ENCODE measurements at places on chromosomes 5 and 9.

- DNase-seq = no peak
Measured at GRCh38 chr9:83322438-83322837, 215.8 kb downstream of the FRMD3 start.

DNA sequence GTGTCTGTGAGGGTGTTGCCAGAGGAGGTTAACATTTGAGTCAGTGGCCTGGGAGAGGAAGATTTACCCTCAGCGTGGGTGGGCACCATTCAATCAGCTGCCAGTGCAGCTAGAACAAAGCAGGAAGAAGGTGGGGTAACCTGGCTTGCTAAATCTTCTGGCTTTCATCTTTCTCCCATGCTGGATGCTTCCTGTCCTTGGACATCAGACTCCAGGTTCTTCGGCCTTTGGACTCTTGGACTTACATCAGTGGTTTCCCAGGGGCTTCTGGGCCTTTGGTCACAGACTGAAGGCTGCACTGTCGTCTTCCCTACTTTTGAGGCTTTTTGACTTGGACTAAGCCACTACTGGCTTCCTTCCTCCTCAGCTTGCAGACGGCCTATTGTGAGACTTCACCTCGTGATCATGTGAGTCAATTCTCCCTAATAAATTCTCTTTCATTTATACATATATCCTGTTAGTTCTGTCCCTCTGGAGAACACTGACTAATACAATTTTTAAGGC, 38.1 kb downstream of the PBX3 start:
- DNase-seq = no peak

- no peak for DNase-seq
Measured at GRCh38 chr9:115148721-115149120, 30.8 kb upstream of the TNC start.

DNA sequence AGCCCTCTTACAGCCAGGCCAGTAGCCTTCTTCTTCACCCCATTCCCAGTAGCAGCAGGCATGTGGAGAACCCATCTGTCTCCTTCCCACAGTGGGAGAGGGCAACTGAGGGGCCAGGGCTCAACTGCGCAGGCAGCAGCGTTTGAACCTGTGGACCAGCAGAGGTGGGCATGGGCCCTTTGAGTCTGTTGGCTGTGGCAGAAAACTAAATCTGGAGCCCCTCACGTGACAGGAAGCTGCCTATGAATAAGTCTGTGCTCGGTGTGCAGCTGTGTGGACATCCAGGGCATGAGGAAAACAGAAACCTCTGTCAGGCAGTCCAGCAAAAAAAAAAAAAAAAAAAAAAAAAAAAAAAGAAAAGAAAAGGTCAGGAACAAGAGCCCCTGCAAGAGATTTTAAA, 189.2 kb upstream of the NR3C1 start:
- no peak for DNase-seq

DNA sequence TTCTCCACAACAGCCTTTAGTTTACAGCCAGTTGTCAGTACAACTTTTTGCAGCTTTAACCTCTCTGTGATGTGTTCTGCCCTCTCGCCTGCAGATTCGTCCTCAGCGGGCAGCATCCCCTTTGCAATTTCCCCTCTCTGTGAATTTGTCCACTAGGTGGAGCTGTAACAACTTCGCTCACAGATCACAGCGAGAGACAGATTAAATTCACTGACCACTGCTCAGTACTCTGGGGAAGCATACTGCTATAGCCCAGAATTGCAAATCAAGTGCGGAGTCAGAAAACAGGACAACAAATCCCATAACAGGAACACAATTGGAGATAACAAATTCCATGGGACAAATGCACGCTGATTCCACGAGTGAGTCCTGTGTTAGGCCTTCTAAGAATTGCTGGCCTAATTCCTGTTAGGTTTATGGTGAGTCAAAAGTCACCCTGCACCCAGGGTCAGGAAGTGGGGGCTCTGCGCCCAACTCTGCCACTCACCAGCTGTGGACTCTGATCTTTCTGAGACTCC, 2124.9 kb downstream of the MAT2B start:
- peak; percentile 64 for DNase-seq

DNA sequence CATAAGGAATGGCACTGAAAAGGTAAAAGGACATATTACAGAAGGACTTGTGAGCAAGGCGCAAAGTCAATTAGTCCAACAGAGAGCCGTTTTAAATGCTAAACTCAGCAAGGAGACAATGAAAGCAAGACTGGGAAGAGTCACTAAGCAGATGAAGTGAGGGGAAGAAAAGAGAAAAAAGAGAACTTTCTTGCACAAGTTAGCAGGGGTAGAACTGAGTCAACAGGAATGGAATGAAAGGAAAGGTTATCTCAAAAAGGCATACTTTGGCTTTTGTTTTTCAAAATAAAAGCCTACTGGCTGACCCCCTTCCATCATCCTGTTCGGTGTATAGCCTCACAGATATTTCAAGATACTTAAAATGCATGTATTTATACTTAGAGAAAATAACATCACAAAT, 75.0 kb downstream of the NR6A1 start:
- DNase-seq = no peak

- DNase-seq = no peak
Measured at GRCh38 chr5:139756971-139757370, 38.6 kb upstream of the PSD2 start.

DNA sequence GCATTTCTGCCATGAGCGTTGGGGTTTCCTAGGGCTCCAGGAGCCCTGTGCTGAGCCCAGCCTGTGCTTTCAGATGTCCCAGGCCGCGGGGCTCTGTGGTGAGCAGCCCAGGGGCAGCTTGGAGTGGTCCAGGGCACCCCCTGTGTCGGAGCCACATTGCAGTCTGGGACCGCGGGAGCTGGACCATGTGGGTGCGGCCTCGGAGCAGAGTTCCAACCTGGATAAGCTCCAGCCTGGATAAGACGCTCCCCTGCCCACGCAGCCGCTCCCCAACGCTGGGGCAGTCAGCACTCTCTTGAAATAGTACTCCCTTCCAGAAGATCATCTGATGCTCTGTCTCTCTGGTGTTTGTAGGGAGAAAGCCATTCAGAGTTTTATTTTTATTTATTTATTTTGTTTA, 111.1 kb downstream of the WNK2 start:
- peak; percentile 38 for DNase-seq

DNA sequence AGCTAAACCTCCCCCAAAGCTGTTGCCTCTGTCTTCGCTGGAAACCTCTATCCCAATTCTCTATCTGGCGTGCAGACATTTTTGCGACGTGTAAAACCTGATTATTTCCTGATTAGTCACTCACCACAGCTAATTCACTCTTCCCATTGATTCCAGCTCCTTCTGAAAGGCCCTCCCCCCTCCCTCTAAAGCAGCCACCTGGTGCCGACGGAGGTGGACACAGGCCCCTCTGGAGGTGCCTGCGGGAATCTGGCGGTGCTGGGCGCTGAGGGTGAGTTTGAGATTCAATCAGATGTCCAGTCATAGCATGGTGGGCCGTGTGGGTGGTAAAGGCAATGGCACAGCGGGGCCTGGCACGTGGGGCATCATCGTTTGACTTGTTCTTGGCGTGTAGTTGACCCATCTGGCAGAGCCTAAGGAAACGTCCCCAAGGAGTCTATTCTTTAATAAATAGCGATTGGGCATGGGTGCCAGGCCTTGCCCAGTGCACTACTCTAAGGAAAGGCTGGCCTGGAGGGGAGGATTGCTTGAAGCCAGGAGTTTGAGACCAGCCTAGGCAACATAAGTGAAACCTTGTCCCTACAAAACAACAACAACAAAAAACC, 271.1 kb upstream of the MVB12B start:
- DNase-seq = no peak

GRCh38 chr5:33244441-33245150, 196.2 kb upstream of the TARS1 start:
- no peak for DNase-seq

DNA sequence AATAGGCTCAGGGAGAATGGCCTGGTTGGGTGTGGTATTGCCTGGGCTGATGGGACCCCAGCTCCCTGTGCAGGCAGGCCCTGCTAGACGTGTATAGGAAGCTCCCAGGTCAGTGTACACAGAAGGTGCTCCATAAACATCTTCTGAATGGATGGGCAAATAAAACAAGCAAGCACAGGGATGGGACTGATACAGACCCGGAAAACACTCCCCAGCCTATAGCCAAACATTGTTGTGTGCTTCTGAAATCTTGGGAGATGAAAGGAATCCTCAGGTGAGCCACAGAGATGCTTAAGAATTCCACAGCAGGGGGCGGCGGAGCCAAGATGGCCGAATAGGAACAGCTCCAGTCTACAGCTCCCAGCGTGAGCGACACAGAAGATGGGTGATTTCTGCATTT, 151.8 kb downstream of the ENTREP1 start:
- DNase-seq = no peak

DNA sequence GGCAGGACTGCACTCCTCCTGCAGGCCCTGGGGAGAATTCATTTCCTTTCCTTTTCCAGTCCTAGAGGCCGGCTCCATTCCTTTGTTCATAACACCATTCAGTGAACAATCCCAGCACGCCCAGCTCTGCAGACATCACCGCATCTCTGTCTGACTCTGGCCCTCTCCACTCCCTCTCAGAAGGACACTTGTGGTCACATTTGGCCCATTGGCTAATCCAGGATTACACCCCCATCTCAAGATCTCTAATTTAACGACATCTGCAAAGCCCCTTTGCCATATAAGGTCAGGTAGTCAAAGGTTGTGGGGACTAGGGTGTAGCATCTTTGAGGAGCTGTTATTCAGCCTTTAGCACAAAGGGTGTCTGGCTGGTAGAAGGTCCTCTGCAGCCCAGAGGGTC, 185.0 kb upstream of the DAP start:
- DNase-seq = no peak

GRCh38 chr5:56247592-56247991, 14.5 kb upstream of the ANKRD55 start:
- no peak for DNase-seq

GRCh38 chr9:132945186-132946130, 1.0 kb upstream of the TSC1 start:
- no peak for DNase-seq

- DNase-seq = no peak
Measured at GRCh38 chr9:79551586-79551985, 20.2 kb upstream of the TLE4 start.

GRCh38 chr5:57313716-57314115, 139.9 kb downstream of the GPBP1 start:
- DNase-seq = no peak

DNA sequence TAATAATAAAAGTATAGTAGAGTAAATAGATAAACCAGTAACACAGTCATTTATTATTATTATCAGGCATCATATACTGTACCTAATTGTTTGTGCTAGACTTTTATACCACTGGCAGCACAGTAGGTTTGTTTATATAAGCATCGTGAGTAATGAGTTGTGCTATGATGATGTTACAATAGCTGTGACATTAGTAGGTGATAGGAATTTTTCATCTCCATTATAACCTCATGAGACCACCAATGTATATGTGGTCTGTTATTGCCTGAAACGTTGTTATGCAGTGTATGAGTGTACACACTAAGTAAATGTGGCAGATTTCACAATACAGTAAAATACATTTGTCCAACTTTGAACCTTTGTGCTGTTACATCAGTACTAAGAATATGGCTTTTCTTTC, 72.7 kb upstream of the SPATA31D4 start:
- no peak for DNase-seq

- peak; percentile 83 for DNase-seq
Measured at GRCh38 chr9:127214421-127215267, 49.9 kb upstream of the GARNL3 start.

DNA sequence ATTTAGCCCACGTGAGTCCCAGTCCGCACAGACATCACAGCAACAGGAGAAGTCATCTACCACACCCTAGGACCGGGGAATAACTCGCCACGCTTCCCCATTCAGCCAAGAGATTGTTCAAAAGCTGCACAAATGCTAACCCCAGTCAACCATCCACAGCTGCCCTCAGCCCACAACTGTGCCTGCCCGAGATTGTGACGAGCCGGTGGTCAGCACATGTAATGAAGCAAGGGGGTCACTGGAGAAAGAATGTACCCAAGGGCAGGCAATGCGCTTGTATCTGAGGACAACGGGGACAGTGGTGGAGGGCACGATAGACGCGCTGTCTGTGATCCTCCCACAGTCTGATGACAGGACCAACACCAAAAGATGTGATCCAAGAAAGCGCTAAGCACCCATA, 67.8 kb downstream of the COL23A1 start:
- DNase-seq = peak; percentile 10

DNA sequence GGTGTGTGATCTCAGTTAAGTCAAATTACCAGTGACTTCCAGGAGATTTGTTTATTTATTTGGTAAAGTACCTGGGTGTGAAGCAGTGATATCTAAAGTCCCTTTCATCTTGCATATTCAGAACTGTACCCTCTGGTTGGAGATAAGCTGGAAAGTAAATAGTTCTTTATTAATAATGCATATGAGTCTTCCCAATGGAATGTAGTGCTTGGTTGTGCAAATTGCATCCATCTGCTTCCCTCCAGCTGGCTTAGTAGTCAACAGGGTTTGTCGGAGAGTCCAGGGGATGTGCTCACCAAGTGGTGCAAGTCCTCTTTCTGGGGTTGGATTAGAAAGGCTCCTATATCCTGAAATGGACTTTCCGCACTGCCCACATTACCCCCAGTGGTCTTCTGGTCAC, 42.0 kb downstream of the TRPM3 start:
- DNase-seq = no peak

GRCh38 chr5:132293066-132293991, 865 bp upstream of the SLC22A4 start:
- DNase-seq = peak; percentile 86

DNA sequence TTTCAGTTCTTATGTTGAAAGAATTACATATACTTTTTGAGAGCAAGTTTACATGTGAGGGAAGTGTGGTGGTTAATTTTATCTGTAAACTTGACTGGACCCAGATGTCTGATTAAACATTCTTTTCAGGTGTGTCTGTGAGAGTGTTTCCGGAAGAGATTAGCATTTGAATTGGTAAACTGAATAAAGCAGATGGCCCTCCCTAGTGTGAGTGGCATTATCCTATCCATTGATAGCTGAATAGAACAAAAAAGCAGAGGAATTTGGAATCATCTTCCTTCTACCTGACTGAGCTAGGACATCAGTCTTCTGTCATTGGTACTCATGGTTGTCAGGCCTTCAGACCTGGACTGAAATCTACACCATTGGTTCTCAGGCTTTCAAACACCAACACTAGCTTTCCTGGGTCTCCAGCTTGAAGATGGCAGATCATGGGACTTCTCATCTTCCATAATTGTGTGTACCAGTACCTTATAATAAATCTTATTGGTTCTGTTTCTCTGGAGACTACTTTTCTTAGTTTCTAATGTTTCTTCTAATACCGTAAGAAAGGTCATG, 36.6 kb downstream of the NREP start:
- DNase-seq = no peak

GRCh38 chr9:113622600-113623400, 159.3 kb downstream of the RGS3 start:
- DNase-seq = no peak

DNA sequence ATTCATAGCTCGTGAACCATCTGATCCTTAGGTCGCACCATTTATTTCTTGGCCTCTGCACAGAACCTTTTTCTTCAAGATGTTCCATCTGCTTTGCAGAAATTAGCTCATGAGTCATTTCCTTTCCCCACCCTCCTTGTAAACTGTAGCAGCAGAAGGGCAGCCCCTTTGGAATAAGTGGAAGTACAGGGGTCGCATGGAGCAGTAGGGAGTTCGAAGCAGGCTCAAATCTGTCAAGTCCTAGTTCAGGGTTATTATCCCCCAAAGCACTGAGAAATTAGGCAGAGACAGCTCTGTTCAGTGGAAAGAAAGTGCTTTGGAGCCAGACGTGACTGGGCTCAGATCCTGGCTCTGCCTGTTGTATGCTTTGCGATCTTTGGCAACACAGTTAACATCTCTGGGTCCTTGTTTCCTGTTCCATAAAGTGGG, 84.2 kb downstream of the SGCD start:
- DNase-seq = no peak
